ENCODE measurements at places on chromosomes 6 and 20. TPM values are rescaled to one million over a fixed set of nuclear protein-coding genes. Genes with fewer than 3 reads are reported as not detected.

The CST5 gene
- not detected for total RNA-seq

The PXDC1 gene
- total RNA-seq = 9.1 TPM

The CDSN gene
- total RNA-seq = not detected

The FRS3 gene
- 10.3 TPM for total RNA-seq

The TTK gene
- 4.4 TPM for total RNA-seq

The DSP gene
- 9.3 TPM for total RNA-seq

The BYSL gene
- 11.6 TPM for total RNA-seq

Data from temporal lobe (tissue), 4 donors.